Renal pelvis (tissue), 12 donors: ENCODE measurements at places on chromosomes 7 and 10.

DNA sequence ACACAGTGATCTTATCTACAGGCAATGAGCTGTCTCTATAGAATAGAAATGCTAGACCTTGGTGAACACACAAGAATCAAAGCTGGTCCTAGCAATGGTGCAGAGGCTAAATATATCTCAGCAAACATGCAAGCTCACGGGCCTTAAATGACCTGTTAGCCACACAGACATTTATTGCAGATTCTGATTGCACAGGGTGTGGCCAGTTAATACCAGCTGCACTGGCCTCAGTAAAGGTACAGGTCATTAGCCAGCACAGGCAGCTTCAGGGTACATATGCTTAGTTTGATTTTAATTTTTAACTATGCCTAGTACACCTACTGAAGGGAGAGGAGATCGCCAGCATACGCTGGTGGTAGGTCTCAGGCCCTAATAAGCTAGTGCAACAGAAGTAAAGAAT lies 265.4 kb upstream of the DGKB start:
- no peak for DNase-seq

DNA sequence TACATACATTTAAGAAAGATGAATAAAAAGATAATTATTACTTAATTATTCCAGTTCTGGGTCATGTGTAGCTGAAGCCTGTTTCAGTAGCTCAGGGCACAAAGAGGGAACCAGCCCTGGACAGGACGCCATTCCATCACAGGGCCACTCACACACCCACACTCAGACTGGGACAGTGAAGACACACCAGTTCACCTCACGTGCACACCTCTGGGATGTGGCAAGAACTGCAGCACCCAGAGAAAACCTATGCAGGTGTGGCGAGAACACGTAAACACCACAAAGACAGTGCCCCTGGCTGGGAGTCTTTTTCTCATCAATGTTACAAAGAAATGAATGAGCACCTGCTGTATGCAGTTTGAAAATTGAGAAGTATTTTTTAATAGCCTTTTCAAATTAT lies 1.6 kb upstream of the IDI1 start:
- DNase-seq = no peak

- no peak for DNase-seq
These were observed 209.9 kb upstream of the FRMD4A start for GRCh38 chr10:14540611-14541010.

DNA sequence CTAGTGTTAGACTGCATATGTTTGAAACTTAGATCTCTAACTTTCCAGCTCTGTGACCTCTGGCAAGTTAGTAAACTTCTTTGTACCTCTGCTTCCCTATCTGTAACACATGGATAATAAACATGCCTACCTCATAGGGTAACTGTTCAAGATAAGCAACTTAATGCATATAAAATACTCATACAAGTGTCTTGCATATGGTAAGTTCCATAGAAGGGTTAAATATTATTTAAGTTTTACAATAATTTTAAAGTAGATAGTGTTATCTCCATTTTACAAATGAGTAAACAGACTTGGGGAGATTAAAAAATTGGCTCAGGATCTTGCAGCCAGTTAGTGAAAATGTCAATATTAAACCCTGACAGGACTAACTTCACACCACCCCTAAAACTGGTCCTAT lies 30.1 kb upstream of the CD36 start:
- DNase-seq = no peak

DNA sequence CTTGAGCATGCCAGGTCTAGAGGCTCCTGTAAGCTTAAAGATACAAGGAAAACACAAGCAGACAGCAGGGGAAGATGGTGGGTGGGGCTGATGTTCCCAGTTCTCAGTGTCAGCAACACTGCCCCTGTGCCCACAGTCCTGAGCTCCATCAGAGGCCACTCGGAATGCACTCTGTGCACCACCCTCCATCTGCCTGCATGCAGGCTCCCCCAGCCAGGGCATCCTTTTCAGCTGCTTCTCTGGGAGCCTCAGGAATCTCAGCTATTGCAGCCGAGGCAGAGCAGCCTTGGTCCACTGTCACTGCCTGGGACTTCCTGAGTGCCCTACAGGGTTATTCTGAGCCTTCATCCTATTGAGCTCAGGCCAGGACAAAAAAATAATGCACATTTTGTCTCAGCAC lies 22.2 kb downstream of the LBX1 start:
- DNase-seq = no peak

GRCh38 chr7:44977304-44977958 lies 1.4 kb downstream of the MYO1G start:
- DNase-seq = no peak

GRCh38 chr10:75532253-75532924 lies 101.0 kb downstream of the LRMDA start:
- no peak for DNase-seq

GRCh38 chr10:77189520-77189919 lies 448.1 kb downstream of the KCNMA1 start:
- no peak for DNase-seq

DNA sequence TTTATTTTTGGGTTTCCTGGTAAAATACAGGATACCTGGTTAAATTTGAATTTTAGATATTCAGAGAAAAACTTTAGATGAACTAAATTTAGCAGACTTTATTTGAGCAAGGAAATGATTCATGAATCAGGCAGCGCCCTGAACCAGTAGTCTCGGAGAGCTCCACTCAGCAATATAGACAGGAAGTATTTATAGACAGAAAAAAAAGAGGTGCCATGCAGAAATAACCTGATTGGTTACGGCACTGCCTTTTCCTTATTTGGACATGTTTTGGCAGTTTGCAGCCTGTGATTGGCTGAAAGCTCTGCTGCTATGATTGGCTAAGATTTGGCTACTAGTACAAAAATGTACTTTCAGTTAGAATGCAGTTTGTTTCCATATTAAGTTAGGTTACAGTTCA lies 198.3 kb upstream of the DKK1 start:
- no peak for DNase-seq

GRCh38 chr10:11280187-11280932 lies 262.7 kb downstream of the CELF2 start:
- DNase-seq = no peak

- no peak for DNase-seq
These were observed 54.7 kb upstream of the VWC2 start for GRCh38 chr7:49718760-49719159.
